ENCODE measurements at places on chromosomes 5 and 9.
A peak's percentile ranks its signal among the peaks of the same experiment; 100 is the strongest.

DNA sequence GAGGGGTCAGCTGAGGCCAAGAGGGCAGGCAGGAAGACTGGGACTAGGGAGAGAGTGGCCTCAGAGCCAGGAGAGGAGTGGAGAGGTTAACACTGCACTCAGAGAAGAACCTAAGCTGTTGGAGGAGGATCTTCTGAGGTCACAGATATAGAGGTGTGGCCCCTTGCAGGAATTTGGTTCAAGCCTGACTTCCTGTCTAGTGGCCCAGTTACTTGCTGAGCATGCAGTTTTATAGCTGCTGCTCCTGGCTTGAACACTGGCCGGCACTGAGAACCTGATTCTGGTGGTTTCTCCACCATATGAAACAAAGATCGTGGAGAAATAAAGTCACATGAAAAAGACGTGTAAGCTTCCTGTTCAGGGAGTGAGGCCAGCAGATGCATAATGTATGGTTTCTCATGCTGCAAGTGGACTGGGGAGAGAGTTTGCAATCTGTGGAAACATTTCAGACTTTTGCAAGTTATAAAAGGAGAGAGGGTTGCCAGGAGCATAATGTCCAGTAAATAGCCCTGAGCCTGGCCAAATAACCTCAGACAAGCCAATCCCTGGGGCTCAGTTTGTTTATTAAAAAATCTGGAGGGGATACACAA lies 82.6 kb downstream of the GALNT10 start:
- no peak for DNase-seq

DNA sequence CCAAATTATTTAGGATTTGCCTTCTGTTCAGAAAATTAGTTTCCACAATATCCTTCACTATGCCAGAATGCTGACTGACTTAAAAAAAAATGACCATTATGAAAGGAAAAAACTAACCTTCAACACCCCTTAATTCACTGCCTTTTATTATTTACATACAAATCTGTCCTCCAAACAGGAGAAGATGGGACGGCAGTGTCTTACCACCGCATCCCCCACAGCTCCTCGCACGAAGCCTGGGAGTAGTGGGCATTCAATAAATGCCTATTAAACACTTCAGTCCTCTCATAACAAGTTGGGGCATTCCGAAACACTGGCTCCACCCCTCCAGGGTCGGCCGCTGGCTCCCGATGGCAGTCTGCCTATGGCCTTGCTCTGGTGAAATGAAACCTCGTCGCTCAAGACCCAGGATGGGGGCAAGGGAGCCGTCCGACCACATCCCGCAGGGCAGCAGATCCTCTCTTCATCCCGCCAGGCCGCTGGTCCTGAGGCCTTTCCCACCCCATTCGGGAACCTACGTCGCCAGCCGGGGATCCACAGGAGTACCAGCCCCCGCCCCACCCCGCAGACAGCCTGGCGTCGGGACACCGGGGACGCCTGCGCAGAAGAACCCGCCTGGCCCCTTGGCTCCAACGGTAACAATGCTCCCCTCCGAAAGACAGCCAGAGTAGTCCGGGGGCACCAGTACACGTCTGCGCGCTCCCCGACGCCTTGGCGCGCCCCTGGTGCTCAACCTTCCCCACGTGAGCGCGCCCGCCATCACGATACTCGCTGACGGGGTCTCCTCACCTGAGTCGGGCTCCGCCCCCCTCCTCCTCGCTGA lies 613 bp downstream of the ZBTB5 start:
- peak; percentile 51 for DNase-seq

DNA sequence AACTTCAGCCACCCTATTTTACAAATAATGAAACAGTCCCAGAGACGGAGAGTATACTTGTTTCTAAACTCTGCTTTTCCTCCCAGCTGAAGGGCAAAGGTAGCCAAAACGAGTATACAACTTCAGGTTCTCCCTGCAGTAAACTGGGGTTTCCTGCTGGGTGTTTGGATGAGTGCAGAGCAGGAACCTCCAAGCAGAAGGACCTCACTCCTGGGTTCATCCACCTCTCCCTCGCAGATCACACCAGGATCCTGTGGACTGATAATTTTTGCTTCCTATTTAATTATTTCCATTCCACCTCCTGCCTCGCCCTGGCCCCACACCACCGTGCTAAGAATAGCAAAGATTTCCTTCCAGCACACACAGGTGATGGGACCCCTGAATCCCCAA lies 2.0 kb upstream of the FOXB2 start:
- DNase-seq = no peak

DNA sequence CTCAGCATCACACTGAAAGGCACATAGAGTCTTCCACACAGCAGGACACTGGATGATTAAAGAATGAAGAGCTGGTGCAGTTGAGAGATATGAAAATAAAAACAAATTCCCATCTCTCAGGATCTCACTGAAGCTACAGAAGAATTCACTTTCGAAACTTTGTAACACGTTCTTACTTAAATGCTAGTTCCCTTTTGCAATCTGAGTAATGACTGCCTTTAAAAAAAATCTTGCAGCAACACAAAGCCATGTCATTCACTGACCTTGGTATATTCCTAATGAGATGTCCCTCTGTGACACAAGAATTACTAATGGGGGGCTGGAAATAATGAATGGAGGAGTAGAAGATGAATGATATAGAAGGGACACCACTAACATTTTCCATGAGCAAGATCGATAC lies 201.8 kb downstream of the GLIS3 start:
- no peak for DNase-seq

DNA sequence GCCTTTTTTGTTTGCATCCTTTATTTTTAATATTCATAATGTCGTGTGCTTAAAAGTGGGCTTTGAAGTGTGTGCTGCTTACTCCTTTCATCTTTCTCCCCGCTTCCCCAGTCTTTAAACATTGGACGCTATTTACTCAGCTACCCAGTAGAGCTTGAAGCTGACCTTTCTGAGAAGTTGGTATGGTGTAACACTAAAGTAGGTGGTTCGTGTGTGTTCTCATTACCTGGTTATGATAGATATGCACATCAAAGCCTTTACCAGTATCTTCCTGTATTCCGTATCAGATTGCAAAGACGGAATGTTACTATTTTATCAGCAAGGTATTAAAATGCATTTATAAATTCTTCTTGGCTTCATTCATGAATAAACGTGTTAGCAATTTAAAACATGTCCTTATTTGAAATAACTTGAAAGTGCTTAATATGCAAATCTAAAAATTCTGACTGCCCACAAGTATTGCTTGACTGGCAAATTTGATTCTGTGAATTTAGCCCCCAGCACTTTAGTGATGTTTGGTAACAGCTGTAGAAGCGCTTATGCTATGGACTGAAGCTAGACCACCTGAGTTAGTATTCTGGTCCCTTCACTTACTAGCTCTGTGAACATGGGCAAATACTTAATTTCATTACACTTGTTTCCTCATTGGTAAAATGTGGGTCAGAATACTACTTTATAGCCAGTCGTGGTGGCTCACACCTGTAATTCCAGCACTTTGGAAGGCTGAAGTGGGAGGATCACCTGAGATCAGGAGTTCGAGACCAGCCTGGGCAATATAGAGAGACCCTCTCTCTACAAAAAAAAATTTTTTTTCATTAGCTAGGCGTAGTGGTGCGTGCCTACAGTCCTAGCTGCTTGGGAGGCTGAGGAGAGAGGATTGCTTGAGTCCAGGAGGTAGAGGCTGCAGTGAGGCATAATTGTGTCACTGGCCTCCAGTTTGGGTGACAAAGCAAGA lies 1.7 kb downstream of the RRAGA start:
- DNase-seq = no peak

DNA sequence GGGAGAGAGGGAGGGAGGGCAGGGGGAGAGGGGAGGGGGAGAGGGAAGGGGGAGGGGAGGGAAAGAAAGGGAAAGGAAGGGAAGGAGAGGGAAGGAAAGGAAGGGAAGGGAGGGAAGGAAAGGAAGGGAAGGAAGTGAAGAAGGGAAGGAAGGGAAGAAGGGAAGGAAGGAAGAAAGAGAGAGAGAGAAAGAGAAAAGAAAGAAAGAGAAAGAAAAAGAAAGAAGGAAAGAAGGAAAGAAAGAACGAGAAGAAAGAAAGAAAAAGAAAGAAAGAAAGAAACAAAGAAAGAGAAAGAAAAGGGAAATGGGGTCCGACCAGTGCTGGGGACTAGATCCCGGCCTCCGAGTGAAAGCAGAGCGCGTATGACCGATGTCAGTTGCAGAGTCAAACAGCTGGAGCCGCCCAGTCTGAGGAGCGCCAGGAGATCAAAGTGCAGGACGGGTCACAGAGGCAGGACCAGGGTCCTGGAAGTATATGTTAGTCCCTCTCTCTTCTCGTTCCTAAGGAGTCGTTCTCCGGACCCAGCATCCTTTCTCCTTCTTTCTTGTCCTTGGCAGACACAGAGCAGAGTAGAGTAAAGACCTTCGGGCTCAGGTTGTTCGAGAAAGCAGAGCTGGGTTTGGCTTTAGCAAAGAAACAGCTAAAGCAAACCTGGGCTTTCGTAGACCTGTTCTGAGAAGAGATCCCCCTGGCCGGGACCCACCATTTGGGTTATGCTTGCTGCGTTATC lies 305.4 kb upstream of the MSX2 start:
- DNase-seq = no peak

DNA sequence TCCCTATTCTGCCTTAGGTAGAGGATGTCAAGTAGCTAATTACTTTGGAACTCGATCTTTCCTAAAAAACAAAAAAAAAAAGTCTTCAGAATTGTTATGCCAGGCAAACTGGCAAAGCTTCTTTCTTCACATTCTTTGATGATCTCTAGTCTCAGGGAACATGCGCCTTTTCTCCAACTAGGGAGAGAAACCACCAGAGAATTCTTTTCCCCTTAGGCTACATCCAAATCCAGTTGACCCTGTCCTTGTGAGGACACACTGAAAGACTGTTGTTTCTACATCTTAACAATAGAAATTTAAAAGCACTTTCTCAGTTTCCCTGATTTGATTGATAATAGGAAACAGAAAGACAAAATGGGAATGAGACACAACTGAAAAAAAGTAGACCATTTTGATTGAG lies 94.7 kb upstream of the ITGA2 start:
- no peak for DNase-seq

- no peak for DNase-seq
These were observed 215.1 kb upstream of the DAPK1 start for GRCh38 chr9:87282538-87282937.

DNA sequence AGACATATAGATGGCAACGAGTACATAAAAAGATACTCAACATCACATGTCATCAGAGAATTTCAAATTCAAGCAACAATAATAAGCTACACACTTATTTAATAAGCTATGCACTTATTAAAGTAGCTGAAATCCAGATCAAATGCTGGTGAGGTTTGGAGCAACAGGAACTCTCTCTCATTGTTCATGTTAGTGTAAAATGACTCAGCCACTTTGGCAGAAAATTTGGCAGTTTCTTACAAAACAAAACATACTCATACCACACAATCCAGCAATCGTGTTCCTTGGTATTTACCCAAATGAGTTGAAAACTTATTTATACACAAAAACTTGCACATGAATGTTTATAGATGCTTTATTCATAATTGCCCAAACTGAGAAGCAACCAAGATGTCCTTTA lies 131.5 kb upstream of the NFIL3 start:
- no peak for DNase-seq

- no peak for DNase-seq
These were observed 1.3 kb downstream of the AGPAT2 start for GRCh38 chr9:136685790-136686533.

- DNase-seq = no peak
These were observed 46.5 kb upstream of the FAT2 start for GRCh38 chr5:151637676-151638075.

- DNase-seq = peak; percentile 18
These were observed 19.2 kb upstream of the PITX1 start for GRCh38 chr5:135053278-135053677.

GRCh38 chr9:87596862-87597261 lies 99.2 kb downstream of the DAPK1 start:
- no peak for DNase-seq

DNA sequence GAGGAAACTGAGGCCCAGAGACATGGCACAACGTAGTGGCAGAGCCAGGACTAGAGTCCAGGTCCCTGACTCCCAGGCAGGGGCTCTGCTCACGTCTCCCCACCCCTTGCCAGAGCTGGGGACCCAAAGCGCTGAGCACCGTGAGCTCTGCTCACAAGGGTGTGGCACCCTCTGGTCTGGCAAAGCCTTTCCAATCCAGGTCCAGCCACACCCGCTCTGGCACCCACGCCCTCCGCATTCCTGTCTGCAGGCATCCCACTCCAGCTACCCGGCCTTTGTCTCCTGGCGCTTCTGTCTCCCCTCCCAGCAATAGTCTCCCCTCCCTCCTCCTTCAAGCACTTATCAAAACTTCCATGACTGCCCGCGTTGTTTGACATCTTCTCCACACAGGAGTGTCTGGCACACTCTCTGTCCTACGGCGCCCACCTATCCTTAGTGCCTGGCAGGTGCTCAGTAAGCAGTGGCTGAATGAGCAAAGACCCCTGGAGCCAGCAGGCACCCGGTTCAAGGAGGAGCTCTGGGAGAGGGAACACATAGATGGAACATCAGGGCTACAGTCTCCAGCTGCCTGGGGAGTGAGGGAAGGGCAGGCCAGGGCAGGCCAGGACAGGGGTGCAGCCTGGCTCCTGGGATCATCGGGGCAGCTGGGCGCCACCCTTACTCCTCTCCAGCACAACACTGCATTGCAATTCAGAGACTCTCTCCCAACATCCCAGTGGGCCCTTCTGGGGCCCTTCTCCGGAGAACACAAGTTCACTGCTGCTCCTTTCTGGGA lies 12.0 kb downstream of the HIGD2A start:
- no peak for DNase-seq
